T-helper 17 cell (primary cell): ENCODE measurements at places on chromosomes 1 and 21. TPM values are rescaled to one million over a fixed set of nuclear protein-coding genes. Genes with fewer than 3 reads are reported as not detected.

Gene ACKR1
- total RNA-seq, result not detected

GRCh38 chr21:39612233-39613040, at the start of gene B3GALT5:
TSS of gene B3GALT5 (plus strand) at chr21:39612940. CDS start at chr21:39660560, 47,620 bp downstream.
- H3K27ac ChIP-seq, result no peak within 1 kb of the TSS
- no peaks in the 10 kb centered on the region for H3K36me3 ChIP-seq
- DNase-seq, result no peak
- H3K4me1 ChIP-seq, result peaks cover 4% of the 10 kb centered on the region
- peaks cover 29% of the 10 kb centered on the region for H3K27me3 ChIP-seq
- H3K4me3 ChIP-seq, result no peak within 1 kb of the TSS

DNA sequence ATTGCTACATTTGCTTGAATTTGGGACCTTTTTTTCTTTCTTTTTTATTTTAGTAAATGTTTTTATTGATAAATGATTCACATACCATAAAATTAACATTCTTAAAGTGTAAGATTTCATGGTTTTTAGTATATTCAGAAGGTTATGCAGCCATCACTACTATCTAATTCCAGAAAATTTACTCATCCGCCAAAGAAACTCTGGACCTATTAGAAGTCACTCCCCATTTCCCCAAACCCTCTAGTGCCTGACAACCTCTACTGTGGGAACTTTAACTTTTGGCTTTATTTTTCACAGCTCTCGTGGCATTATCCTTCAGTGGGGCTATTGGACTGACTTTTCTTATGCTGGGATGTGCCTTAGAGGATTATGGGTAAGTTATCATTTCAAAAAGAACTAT, 4.5 kb downstream of the LEPR start:
- H3K36me3 ChIP-seq, result peaks cover 16% of the 10 kb centered on the region
- peaks cover 18% of the 10 kb centered on the region for H3K4me1 ChIP-seq
- no peak overlapping the region for H3K4me3 ChIP-seq
- H3K27me3 ChIP-seq, result no peaks in the 10 kb centered on the region
- no peak overlapping the region for H3K27ac ChIP-seq

GRCh38 chr1:67574221-67574620, 110.8 kb upstream of the GADD45A start:
- no peak overlapping the region for H3K27ac ChIP-seq
- DNase-seq, result no peak
- H3K4me1 ChIP-seq, result no peaks in the 10 kb centered on the region
- no peaks in the 10 kb centered on the region for H3K36me3 ChIP-seq
- peaks cover 7% of the 10 kb centered on the region for H3K27me3 ChIP-seq

GRCh38 chr1:147202576-147202975, 22.6 kb downstream of the FMO5 start:
- peaks cover 10% of the 10 kb centered on the region for H3K36me3 ChIP-seq
- H3K4me1 ChIP-seq, result peaks cover 12% of the 10 kb centered on the region
- no peak for DNase-seq

Gene KRTAP26-1
- not detected for total RNA-seq

Gene SLC45A1
- total RNA-seq, result 0.65 TPM

Gene KPRP
- not detected for total RNA-seq

GRCh38 chr1:207998691-207999090, 87.8 kb upstream of the CD34 start:
- H3K4me3 ChIP-seq, result no peak overlapping the region
- H3K27ac ChIP-seq, result no peak overlapping the region
- H3K4me1 ChIP-seq, result peaks cover 9% of the 10 kb centered on the region
- peaks cover 43% of the 10 kb centered on the region for H3K27me3 ChIP-seq
- DNase-seq, result no peak
- H3K36me3 ChIP-seq, result peaks cover 1% of the 10 kb centered on the region

- no peaks in the 10 kb centered on the region for H3K36me3 ChIP-seq
- H3K4me1 ChIP-seq, result peaks cover 15% of the 10 kb centered on the region
- H3K27me3 ChIP-seq, result no peaks in the 10 kb centered on the region
- H3K27ac ChIP-seq, result peak overlapping the region; percentile 84
- no peak overlapping the region for H3K4me3 ChIP-seq
- no peak for DNase-seq
Measured at GRCh38 chr1:32216566-32216965, 5.6 kb downstream of the TMEM234 start.

DNA sequence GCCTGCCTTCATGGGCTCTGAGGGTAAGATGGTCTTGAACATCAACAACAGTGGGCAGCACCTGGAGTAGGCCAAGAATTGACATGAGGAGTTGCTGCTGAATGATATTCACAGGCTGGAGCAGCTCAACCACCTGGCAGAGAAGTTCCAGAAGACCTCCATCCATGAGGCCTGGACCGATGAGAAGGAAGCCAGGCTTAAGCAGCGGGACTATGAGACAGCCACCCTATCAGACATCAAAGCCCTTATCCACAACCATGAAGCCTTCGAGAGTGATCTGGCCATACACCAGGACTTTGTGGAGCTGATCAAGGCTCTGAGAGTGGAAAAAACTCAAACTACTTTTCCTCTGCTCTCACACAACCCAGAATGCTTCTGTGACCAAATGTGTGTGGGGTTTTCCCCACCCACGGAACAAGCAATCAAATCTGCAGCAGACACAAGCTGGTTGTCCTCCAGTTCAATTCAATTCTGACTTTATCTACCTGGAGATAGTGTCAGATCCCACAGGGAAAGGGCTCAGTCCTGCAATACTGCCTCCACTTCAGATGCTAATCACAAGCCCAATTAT, 12.1 kb upstream of the EPHA10 start:
- no peak for DNase-seq
- H3K27ac ChIP-seq, result no peak overlapping the region
- no peak overlapping the region for H3K4me3 ChIP-seq
